Nephron progenitor cell (in vitro differentiated cells): ENCODE measurements at places on chromosomes 3 and 15.

GRCh38 chr15:23401627-23402026 is 45.4 kb downstream of the GOLGA6L2 start:
- no peak for DNase-seq

DNA sequence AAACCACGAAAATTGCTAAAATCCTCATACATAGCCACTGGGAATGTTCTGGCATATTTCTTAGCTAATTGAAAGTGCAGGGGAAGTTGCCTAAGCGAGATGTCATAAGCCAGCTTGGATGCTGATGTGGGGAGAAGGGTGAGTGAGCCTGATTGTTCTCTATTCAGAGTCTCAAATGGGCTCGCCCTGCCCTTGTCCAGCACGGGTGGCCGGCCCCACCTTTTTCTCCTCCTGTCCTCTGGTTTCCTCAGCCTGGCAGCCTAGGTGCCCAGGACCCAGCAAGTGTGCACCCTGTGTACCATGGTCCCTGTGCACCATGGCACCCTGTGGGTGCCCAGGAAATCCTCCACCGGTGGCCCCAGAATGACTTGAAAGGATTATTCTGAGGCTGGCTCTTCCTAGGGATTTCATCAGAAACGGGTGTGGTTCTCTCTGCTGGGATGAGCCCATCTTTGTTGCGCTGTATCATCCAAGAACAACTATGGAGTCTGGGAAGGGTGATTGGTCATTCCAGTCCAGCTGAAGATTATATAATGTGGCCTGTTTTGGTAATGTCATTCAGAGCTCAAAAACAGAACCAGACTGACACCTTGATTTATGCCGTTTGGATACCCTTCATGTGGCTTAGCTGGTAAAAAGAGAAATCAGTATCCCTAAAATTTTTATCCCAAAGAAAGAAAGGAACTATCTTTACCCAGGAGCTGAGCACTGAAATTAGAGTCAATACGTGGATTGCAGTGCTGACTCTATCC is 150.8 kb upstream of the BHLHE40 start:
- no peak for DNase-seq

GRCh38 chr15:71294911-71295602 is 179.8 kb downstream of the THSD4 start:
- DNase-seq, result no peak

DNA sequence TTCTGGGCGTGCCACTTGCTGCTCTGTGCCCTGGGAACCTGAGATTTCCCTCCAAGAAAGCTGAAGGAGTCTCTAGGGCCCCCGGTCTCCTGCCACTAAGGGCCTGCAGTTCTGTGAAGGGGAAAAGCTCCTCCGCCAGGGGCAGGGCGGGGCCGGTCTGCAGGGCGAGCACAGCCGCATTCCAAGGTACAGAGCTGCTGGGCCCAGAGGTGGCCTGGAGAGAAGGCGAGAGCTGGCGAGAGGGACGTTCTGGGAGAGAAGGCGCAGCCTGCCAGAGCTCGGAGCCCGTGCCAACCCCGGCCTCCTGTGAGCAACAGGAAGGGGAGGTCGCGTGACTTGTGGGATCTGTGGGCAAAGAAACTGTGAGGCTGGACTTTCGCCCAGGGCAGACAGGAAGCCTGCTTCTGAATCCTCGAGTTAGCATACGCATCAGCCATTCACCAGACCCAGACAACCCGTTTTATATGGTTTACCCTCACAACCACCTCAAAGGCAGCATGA is 500.4 kb downstream of the SHQ1 start:
- DNase-seq, result peak; percentile 47

DNA sequence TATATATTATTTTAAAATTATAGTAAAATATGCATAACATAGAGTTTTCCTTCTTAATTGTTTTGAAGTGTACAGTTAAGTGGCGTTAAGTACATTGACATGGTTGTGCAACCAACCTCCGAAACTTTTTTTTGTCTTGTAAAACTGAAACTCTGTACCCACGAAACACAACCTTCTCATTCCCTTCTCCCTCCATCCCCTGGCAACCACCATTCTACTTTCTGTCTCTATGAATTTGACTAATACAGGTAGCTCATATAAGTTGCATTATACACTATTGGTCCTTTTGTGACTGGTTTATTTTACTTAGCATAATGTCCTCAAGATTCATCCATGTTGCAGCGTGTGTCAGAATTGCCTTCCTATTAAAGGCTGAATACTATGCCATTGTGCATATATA is 179.4 kb downstream of the SATB1 start:
- no peak for DNase-seq

- DNase-seq, result no peak
Measured at GRCh38 chr15:94097552-94097951, 133.8 kb upstream of the MCTP2 start.

DNA sequence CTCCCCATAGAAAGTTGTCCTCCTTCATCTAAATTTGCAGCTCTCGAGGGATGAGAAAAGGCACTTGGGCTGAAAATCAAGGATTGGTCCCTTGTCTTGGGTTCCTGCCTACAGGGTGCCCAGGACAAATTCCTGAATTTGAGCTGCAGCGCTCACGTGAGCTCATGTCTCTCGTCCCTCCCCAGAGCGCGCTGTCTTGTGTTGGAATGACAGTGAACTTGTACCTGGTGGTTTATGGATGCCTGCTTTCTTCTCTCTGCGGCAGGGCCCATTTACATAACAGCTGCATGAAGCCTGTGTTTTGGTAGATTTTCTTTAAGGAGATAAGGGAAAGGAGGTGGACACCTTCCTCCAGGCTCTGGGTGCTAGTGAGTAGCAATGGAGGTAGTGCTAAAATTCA is 4.3 kb downstream of the RYR3 start:
- DNase-seq, result no peak

GRCh38 chr3:173109143-173109542 is 31.9 kb downstream of the SPATA16 start:
- DNase-seq, result no peak

DNA sequence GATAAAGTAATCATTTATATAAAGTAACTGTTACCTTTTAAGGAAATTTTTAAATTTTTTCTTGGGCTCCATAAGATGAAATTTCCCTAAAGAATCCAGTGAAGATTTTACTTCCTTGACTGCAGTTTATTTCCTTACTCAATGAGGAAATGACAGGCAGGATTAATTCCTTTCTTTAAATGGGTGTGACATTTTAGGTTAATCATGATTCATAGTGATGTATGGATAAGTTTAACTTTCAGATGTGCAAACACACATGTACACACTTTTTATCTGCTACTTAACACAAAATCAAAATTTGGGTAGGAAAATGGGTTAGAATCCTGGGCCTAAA is 11.2 kb upstream of the LEO1 start:
- no peak for DNase-seq

DNA sequence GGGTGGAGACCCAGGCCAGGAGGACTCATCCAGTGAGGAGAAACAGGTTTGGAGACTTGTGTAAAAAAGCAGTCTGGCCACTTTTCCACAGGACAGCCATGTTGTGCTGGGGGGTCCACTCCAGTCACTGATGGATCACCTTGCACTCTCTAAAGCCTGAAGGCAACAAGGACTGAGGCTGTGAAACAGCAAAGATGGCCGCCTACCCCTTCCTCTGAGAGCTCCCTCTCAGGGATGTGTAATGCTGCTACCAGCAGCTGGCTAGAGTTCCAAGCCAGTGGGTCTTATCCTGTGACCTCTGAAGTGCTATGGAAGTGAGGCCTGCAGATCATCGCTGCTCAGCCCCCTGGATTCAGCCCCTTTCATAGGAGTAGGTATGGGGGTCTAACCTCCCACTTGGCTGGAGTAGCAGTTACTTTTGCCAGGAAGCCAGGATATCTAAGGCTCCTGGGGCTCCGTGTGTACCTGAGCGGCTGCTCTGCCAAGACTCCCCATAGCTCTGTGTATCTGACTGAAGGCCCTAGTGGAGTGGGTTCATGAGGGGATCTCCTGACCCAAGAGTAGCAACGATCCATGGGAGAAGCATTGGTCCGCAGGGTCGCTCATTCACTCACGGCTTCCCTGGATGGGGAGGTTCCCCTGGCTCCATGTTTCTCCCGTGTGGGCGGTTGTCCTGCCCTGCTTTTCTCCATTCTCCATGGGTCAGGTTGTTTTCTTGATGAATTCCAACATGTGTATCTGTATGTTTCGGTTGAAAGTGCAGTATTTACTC is 69.9 kb upstream of the TNFSF10 start:
- DNase-seq, result no peak

DNA sequence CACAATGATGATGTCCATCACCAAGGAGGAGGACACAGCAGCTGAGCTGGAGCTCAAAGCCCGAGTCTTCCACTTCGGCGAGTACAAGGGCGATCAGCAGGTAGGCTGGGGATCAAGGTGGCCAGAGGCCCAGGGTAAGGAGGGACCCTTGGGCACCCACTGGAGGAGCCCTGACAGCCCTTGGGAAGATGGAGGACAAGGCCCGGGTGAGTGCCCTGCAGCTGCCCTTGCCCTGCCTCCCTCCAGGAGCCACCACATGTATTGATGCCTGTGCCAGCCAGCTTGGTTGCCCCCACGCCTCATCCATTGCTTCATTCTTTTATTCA is 38.4 kb downstream of the CFAP100 start:
- no peak for DNase-seq

- DNase-seq, result no peak
Measured at GRCh38 chr15:32723171-32723948, 5.6 kb downstream of the GREM1 start.

DNA sequence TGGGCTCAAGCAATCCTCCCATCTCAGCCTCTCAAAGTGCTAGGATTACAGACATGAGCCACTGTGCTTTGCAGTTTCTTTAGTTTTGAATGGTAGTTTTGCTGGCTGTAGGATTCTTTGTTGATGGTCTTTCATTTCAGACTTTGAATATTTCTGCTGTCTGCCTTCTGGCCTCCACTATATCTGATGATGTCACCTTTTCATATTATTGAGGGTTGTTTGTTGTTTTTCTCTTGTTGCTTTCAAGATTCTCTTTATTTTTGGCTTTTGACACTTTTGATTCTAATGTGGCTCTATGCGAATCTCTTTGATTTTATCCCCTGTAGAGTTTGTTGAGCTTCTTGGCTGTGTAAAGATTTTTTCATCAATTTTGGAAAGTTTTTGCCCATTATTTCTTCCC is 79.0 kb upstream of the MANF start:
- no peak for DNase-seq
